ENCODE measurements at places on chromosomes 3 and 15.

- DNase-seq, result no peak
These were observed 101.9 kb downstream of the CHDH start for GRCh38 chr3:53744351-53744750.

- no peak for DNase-seq
These were observed 31.4 kb upstream of the PLXNA1 start for GRCh38 chr3:126951561-126951960.

GRCh38 chr3:58570851-58571250, 6.3 kb downstream of the FAM107A start:
- DNase-seq, result no peak

DNA sequence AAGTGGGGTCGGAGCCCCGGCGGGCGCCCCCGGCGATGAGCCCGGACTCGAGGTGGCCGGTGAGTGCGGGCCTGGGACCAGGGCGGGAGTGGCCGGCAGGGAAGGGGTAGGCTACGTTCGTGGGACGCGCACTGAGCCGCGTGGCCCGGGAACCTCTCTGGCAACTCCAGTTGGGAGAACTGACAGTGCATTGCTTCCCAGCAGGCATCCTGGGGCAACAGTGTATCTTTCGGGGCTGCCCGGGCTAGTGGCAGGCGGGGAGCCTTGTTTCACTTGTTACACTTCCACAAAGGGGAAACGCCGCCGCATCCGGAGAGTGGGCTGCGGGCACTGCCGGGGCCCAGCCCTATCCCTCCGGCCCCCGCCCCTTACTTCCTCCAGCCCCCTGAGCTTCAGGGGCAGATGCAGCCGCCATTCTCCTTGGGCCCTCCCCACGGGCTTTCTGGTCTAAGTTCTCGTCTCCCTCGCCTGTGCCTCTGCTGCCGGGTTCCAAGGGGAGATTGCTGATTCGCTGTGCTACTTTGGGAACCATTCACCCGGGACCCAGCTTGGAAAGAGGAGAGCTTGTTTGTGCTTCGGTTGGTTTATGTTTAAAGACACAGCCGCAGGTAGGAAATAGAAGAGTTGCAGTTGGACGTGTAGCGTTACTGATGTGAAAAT, 675 bp downstream of the BRPF1 start:
- DNase-seq, result no peak

- no peak for DNase-seq
These were observed 18.4 kb downstream of the GOLGA6L1 start for GRCh38 chr15:23118208-23118607.

GRCh38 chr3:34073961-34074360, 275.5 kb downstream of the PDCD6IP start:
- no peak for DNase-seq

DNA sequence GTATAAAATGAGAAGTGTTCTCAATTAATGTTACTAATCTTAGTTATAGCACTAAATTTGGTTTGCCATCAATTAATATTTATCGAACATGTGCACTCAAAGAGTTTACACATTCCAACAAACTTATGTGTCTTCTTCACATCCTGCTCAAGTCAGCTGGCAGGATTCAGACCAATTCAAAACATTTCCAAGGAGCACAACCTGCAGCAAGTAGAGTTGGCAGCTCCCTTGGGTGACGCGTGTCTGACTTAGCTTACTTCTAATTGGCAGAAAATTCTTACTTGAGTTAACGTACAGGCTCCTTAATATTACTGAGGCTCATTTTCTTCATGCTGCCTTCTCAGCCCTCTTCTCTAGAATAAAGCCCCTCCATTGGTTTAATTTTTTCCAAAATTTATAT, 110.4 kb upstream of the PFN2 start:
- no peak for DNase-seq

DNA sequence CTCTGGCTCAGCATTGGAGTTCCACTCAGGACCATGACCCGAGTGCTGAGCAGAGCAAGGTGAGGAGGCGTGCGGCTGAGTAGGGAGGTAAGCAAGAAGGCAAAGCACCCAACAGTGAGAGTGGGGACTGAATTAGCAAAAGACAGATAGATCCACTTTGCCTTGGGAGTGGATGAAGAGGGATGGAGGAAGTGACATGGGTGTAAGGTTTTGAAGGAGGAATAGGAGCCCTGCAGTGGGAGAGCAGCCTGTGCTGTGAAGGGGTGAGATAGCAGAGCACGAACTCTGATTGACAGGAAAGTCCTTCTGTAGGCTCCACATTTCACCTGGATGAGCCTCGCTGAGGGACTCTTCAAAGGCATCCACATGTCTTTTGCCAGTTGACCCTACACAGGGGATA, 522.6 kb downstream of the NTRK3 start:
- DNase-seq, result no peak

DNA sequence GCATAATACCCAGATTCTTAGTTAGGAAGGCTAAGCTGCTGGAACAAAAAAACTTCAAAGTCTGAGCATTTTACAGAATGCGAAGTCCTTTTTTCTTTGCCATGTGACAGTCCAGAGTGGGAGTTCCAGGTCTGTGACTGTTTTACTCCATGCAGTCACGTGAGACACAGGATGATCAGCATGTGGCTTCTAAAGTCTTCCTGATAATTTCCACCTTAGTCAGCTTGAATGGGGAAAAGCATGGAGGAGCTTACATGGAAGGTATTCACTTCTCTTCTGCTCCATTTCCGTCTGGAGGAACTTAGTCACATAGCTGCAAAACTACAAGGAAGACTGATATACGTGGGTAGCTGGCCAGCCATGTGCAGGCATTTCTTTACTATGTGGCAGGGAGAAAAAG, 1.7 kb downstream of the SNTN start:
- peak; percentile 7 for DNase-seq

DNA sequence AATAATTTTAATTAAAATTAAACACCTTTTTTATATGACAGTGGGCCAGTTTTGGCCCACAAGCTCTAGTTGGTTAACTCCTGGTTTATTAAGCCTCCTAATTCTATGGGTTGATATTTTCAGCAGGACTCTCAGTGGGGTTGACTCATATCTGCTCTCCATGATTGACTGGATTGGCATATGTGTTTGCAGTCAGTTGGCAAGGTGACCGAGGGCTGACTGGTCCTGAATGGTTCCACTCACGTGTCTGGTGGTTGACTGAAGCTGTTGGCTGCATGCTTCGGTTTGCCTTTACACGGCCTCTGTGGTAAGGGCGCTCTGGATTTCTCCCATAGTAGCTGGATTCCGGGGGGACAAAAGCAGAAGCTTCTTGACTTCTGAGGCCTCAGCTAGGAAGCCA, 65.3 kb upstream of the ZNF280D start:
- DNase-seq, result peak; percentile 35

- no peak for DNase-seq
These were observed 19.5 kb upstream of the BSN start for GRCh38 chr3:49534581-49535441.

- DNase-seq, result peak; percentile 94
These were observed 63.2 kb upstream of the SPPL2A start for GRCh38 chr15:50828610-50829206.

DNA sequence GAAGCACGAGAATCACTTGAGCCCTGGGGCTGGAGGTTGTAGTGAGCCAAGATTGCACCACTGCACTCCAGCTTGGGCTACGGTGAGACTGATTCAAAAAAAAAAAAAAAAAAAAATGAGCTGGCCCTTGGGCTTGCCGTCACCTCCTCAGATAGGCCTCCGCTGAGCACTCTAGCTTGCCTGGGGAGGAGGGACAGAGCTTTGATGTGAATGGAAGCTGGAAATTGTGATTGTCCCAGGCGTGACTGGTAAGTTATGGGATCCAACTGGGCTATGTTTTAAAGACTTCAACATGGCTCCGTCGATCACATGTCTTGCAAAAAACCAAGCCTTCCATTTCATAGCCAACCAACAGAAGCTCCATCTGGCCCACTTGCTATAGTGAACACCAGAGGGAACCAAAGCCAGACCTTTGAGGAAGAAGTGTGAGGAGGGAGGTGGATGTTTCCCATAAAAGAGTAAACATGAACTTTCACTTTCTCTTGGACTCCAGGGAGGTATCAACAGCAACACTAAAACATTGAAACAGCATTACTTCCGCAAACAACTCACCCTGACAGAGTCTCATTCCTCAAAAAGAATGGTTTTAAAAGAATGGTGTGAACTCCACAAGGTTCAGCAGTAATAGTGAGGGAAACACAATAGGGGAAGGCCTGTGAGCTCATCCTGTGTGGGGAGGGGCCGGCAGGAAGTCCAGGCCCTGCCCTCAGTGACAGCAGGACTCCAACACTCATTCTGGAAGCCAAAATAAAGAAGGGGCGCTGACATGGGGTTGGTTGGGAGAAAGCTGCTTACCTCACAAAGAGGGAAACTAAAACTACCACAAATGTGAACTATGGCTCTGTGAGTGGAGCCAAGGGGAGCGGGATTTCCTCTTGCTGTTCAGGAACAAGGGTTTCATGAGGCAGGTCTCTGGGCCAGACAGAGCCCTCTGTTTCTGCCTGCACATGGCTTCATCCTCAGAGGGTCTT, 59.2 kb upstream of the IL12A start:
- peak; percentile 75 for DNase-seq

DNA sequence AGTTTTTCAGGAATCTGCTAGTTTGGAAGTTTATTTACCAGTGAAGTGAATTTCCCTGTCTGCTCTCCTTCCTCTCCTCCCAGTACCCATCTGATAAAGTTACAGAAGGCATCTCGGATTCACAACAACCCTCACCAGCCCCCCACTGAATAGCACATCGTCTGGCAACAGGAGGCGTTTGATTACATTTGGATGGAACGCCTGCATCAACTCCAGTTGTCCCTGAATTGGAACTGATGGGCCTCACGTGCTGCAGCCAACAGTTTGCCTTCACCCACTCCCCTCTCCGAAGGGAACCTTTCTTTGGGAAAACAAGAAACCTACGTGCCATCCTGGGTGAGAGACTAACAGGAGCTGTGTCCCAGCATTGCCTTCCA, 59.5 kb upstream of the BCL6 start:
- DNase-seq, result no peak

GRCh38 chr3:155809181-155809580, 3.1 kb upstream of the C3orf33 start:
- DNase-seq, result no peak

GRCh38 chr3:14765576-14766427, 53.0 kb upstream of the FGD5 start:
- DNase-seq, result no peak

DNA sequence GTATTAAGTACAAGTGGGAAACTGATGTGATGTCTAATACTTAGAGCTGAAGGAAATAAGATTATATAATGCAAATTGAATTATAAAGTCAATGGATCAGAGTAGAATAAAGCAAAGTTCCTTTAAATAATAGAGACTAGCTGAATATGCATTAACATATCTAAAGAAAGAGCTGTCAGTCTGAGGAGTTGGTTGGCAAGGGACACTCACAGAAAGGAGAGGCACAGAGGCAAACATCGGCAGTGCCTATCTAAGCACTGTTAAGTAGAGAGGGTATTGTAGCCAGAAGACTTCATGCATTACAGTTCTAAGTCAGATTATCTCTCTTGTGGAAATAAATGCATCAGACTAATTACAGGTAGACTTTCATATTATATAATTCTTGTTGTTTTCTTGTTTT, 16.6 kb downstream of the NRG4 start:
- no peak for DNase-seq

DNA sequence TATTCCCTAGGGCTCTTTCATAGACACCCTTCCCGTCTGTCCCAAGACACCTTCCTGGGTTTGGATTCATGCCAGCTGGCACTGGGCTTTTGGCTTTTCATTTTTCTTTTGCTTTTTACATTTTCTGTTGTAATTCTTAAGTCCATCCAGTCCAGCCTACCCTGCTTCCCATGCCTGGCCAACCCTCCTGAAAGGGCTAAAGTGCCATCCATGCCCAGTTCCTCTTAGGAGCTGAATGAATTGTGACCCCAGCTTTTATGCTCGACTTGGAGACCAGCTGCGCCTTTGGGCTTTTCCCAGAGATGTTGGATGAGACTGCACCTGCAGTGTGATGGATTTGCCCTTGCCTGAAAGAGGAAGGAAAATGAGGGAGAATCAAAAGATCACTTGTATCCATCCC, 25.8 kb downstream of the LRRN1 start:
- no peak for DNase-seq

DNA sequence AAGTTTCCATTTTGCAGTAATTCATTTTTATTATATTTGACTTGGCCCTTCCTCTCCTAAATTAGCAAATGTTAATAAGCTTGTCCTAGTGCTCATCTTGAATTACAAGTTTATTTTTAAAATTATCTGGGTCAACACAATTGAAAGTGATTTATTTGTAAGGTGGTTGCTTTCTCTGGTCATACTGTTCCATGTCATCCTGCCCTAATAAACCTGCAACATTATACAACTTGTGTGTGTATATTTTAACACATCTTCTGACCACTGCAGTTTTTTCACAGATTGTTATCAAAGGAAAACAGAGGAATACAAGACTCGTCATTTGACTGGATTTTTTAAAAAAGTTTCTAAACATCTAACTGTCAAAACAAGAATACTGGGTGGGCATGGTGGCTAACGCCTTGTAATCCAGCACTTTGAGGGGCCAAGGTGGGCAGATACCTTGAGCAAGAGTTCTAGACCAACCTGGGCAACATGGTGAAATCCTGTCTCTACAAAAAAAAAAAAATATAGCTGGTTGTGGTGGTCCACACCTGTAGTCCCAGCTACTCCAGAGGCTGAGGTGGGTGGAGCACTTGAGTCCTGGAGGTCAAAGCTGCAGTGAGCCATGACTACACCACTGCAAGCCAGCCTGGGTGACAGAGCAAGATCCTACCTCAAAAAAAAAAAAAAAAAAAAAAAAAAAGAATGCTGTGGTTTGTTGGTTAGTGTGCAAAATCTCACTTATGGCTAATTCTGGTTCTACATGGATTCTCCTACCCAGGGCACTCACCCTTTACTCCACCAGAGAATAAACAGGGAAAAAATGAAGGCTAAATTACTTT, 5.0 kb upstream of the LRRFIP2 start:
- DNase-seq, result no peak

GRCh38 chr3:110198717-110199587, 861.6 kb upstream of the DPPA4 start:
- DNase-seq, result no peak

GRCh38 chr15:99052205-99052604, 44.6 kb upstream of the PGPEP1L start:
- no peak for DNase-seq

GRCh38 chr3:183085634-183086390, 13.5 kb downstream of the MCCC1 start:
- DNase-seq, result no peak

DNA sequence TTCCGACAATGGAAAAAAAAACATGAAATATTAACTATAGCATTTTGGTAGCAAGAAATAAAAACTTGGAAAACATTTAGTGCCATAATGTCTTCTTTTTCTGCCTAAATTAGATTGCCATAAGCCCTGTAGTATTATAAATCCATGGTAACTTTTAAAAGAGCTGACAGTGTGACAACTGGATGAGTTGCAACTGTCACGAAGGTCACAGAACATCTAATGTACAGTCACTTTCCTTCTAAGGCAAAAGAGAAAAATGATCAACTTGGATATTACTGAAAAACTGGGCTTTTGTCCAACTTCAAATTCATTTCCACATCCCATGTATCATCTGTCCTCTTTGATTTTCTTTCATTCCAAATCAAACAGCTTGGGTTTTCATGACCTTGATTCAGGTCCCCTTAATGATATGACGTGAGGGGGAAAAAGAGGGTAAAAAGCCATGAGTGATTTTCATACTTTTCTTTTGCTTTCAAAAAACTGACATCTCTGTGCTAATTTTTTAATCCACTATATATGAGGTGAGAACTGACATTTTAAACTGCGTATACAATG, 602 bp downstream of the CPB1 start:
- peak; percentile 22 for DNase-seq

Data from stromal cell of bone marrow (primary cell).